ENCODE measurements at places on chromosomes 5 and 9. TPM values are rescaled to one million over a fixed set of nuclear protein-coding genes. Genes with fewer than 3 reads are reported as not detected.

DNA sequence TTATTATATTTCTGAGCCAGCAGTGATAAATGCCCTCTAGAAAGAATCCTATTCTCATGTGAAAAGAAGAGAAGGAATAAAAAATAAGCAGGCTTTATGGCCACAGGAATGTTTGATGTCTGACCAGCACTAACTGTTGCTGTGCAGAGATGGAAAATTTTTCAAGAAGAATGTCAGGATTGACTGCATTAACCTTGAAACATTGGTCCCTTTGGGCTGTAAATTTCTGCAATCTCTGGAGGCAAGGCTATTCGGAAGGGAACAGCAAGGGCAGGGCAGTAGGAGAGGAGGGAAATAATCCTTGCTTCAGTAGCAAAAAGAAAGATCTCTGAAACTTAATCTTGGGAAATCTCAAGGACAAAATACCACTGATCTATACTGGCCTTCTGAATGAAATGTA is 415.2 kb downstream of the DNAH5 start:
- no peak for DNase-seq

DNA sequence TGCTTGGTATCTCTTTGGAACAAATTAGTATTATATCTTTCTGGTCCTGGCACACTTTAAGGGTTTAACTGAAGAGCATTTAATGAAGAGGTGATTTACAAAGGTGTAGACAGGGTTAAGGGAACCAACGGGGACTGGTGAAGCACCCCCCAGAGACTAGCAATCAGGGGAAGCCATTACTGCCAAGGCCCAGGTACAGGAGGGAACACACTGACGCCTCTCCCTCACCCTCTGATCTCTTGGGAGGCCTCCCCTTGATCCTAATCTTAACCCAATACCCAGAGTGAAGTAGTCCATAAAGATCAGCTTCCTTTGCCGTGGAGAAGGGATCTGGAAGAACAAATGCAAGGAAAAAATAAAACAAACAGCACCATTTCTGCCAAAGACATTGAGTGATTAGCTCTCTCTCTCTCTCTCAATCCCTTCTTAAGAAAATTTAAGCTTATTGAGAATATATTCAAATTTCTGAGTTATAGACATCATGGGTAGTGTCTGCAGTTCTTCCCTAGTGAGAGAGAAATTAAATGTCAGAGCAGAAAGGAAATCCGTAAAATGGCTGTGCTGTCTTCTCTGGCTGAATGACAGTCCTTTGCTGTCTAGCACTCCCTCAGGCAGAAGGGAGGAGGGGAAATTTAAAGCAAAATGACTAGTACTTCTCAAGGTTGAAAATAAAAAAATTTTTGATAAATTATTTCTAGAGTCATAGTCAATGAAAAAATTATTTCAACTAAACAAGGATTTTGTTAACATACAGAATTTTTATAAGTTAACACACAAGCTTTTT is 20.0 kb downstream of the F2R start:
- DNase-seq: peak; percentile 38

DNA sequence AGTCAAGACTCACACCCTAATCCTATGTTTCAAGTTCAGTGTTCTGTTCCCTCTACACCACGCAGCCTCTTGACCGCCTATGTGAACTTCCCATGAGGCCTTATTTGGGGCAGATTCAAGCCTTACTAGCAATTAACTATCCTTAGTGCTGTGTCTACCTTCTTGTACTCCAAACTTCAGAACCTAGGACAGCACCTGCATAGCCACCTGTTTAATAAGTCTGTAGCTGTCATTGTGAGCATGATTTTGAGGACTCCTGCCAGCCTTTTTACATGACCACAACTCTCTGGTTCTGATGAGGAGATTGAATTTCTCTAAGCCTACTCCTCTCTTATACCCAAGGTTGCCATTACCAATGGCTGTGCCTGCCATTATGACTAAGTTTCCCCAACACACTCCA is 50.8 kb upstream of the PCSK1 start:
- DNase-seq: no peak

- no peak for DNase-seq
These were observed 1980.0 kb upstream of the CDH6 start for GRCh38 chr5:29213475-29213874.

GRCh38 chr5:77180167-77181081 is 30.1 kb upstream of the PDE8B start:
- DNase-seq: no peak

DNA sequence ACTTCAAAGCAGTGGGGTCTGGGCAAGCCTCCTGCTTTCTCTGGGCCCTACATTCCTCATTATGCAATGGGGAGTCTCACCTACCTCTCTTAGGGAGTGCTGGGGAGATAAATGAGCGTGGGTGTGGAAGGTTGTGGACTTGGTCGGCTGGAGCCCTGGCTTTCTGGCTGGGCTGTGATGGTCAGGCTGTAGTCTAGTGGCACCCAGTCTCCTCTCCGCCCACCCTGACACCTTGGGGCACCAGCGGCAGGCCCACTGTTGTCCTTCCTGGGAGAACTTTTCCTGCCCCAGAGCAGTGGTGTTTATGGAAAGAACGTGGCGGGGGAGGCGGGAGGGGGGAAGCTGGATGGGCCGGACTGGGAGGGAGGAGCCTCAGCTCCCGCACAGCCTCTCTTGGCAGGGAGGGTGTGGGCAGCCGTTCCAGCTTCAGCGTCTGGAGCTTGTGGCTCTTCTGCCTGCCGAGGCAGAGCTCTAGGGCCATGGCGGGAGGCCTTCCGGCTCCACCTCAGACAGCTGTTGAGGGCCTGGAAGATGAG is 4.1 kb downstream of the PTGS1 start:
- DNase-seq: no peak

GRCh38 chr5:181281077-181281983 is 20.4 kb upstream of the TRIM52 start:
- no peak for DNase-seq

Gene WDR38
- total RNA-seq: not detected

Gene SVEP1
- not detected for total RNA-seq

Gene ANGPTL2
- total RNA-seq: not detected

Gene BASP1
- total RNA-seq: 0.75 TPM

Gene GFPT2
- total RNA-seq: 0.37 TPM

Gene FOXD4L3
- total RNA-seq: 0.21 TPM
